ENCODE measurements at places on chromosomes 6 and 20.

DNA sequence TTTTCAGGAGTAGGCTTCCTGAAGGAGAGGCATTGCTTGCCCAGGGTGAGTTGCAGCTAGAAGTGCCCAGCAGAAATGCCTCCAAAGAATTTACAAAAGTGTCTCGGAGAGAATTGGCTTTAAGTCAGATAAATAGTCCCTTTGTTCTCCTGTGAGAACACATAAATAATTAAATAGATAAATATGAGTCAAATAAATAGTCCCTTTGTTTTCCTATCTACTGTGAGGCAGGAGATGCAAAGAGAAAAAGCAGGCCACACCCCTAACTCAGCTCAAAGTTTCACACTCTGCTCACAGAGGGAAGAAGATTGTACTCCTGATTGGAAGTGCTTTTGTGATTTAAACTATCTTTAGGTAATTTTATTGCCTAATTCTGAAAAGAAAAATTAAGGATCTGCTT, 180.7 kb upstream of the PRSS16 start:
- no peak for DNase-seq

GRCh38 chr6:34182751-34183531, 37.1 kb upstream of the GRM4 start:
- peak; percentile 48 for DNase-seq

DNA sequence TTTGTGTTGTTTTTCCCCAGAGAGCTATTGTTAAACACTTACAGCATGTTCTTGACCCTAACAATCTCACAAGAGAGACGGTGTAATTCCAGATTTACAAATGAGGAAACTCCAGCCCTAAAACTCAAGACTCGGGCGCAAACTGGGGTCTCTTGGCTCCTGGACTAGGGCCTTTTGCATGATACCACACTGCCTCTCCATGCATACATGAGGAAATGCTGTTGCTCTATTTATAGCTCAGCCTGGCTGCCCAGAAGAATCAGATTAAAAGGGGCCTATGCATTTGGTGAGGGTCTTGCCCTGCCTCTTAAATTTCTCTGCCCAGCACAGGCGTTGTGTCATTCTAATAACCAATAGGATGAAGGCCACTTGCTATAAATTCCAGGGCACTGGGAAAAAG, 30.5 kb upstream of the SNRPB2 start:
- DNase-seq, result no peak

GRCh38 chr20:35514371-35514932, 15.0 kb downstream of the C20orf173 start:
- no peak for DNase-seq

GRCh38 chr20:32945710-32946221, 58.5 kb downstream of the SUN5 start:
- no peak for DNase-seq

DNA sequence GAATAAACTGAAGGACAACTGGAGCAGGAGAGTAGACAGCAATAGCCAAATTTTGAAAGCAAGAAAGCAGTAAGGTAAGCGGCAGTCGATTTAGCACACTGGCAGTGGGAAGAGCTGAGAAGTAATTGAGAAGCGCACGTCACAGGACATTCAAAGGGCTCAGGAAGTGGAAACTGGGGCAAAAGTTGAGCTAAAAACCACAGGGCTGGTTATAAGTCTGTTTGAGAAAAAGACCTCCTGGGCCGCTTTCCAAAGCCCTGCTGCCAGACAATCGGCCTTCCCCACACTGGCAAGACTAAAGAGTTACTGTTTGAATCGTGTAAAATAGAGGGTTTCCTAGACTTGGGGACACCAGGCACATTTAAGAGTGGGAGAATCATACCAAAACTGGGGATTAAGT, 161.4 kb downstream of the DNAH8 start:
- DNase-seq, result no peak

DNA sequence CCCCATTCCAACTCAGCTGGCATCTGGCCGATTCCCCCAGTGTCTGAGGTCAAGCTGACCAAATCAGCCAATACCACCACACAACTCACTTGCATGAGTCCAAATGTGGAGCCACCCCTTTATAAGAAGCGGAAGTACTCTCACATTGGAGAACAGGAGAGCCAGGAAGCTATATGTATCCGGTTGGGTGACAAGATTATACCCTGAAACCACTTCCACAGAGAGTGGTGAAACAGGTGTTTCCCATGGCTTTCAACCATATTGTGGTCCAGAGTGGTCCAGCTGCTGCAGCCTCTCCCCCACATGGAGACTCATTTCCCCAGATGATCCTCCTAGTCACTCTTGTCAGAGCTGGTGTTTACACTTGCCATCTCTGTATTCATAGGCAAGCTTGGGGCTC, 24.0 kb upstream of the SERINC1 start:
- DNase-seq, result no peak

- no peak for DNase-seq
Observed at GRCh38 chr6:24980507-24981385, 45.0 kb upstream of the RIPOR2 start.

- no peak for DNase-seq
Observed at GRCh38 chr6:25997921-25998320, 35.3 kb downstream of the TRIM38 start.

DNA sequence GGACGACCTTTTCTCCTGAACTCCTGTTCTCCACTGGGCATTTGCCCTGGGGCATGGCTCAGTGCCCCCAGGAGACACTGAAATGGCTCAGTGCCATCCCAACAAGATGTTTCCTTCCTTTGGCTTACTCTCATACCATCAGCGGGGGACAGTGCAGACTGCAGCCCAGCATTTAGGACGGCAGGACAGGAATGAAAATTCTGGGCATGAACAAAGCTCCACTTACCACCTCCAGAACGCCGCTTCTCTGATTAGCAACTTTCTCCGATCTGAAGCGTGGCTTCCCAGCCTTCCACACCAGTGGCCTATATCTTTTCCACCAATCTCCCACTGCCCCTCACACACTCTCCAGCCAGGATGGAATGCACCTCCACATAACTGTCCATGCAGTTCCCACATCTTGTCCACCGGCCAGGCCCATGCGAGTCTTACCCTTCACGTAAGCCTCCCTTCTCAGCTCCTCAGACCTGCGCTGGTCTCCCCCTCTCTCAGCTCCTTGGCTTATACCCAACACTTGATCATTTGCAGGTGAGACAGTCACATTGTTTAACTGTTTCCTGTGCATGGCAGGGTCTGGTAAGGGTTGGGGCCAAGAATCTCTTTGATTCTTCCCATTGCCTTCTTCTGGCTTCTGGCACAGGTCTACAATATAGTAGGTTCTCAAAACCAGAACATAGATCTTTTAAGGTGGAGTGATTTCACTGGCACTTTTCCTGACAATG, 114.5 kb downstream of the FYN start:
- DNase-seq, result peak; percentile 17

GRCh38 chr20:43789593-43789992, 62.8 kb upstream of the GTSF1L start:
- DNase-seq, result no peak

DNA sequence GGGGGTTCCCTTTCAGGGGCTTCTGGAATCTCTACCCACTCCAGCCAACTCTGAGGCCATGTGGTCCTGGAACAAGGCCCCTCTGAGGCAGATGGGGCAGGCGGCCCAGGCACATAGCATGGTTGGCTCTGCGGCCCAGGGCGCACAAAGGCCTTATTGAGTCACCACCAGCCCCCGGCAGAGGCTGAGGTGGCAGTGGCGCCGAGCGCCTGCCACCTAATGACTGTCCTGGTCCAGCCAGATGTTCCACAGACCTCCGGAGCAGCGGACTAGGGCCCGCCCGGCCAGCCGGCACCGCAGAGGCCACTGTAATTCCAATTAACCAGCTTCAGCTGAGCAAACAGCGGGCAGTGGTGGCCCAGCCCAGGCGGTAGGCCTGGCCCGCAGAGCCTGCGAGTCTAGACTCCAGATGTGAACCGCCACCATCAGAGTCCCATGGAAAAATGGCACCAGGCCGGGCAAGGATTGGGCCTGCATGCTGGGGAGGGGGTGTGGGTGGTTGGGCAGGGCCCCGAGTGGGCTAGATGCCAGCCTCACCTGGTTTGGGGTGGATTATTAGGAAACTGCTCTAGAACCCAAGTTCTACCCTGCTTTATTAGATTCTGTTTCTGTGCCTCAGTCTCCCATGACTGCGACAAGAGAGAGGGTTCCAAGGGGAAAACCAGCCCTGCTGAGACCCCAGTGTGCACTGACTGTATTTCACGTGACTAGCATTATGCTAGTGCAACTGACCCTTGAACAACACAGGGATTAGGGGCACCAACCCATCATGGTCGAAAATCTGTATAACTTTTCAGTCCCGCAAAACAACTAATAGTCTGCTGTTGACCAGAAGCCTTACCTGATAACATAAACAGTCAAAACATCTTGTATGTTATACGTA, 34.1 kb upstream of the ID1 start:
- no peak for DNase-seq

DNA sequence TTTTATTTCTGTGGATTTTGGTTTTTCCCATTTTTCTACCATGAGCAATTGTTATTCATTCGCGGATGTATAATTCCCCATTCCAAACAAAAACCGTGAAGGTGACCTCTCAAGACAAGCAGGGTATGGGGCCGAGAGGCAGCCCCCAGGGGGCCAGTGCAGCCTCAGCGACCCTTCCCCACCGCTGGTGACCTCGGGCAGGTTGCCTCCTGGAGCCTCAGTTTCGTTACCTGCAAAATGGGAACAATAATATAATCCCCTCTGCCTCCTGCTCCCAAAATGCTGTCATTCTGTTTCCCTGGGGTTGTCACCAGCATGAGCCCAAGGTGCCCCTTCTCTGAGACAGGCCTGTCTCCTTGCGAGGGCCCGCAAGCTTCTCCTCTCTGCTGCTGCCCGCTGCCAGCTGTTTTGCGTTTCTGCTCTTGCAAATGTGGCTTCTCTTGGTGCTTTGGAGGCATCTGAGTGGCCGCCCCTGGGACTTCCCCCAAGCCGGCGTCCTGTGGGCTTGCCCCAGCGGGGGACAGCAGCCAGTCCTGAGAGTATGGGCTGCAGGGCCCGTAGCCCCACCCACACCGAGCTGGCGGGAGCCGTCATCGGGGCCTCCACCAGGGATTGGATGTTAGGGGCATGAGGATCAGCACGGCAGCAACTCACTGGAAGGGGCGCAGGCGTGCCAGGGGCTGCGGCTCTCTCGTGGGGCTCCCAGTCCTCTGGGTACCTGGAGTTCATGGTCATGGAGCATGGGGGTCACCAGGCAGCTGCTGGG, 161.9 kb downstream of the TAF4 start:
- no peak for DNase-seq

- no peak for DNase-seq
Observed at GRCh38 chr20:6921717-6922386, 154.4 kb downstream of the BMP2 start.

DNA sequence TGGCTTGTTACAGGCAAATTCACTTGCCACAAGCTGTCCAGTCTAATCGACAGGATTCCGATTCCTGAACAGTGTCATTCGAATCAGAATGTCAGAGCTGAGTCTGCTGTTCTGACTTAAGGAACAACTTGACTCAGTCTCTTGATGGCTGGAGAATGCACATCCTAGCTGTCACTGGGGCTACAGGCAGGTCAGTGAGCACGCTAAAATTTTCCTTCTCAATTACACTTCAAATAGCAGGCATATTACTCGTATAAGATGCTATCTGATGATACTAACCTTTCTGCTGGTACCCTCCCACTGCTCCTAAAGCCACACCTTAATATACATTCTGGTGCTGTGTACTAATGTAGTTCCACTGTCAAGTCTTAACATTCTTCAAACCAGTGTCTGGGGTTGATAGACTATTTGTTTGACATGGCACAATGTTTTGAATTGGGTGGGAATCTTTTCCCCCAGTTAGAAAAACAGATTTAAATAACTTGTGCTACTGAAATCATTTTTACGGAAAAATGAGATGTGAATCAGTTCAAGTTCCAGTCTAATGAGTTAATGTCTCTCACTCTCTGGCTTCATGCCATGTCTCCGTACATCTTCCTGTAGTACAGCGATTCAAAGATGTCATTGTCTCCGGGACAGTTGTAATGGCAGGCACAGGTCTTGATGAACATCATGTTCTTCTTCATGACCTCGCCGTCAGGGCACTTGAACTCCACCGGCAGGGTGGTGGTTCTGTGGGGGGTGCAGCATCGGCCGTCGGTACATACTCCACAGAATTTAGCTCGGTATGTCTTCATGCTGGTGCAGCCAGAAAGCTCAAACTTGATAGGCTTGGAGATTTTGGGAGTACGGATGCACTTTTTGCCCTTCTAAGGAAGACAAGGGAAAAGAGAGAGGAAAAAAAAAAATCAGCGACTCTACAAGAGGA, 2.2 kb downstream of the CCN2 start:
- DNase-seq, result no peak

DNA sequence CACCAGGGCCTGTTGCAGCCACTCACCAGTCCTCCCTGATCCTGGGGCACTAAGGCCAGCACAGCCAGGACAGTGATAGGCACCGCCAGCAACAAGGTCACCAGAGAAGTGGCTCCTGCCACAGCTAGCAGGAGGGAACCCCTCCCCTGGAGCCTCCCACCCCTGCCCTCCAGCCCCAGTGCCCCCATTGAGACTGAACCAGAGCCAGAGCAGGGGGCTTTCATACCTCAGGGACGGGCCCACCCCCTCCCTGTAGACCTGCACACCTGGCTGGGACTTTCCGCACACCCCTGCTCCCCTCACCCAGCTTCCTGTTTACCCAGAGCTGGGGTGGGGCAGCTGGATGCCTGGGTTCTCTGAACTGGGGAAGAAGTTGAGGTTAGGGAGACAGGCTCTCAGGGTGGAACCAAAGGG, at the start of gene LTB:
TSS of gene LTB (minus strand) at position 195 of the 414 bp plus-strand sequence. CDS start at position 188, 7 bp downstream.
- DNase-seq, result peak; percentile 50

DNA sequence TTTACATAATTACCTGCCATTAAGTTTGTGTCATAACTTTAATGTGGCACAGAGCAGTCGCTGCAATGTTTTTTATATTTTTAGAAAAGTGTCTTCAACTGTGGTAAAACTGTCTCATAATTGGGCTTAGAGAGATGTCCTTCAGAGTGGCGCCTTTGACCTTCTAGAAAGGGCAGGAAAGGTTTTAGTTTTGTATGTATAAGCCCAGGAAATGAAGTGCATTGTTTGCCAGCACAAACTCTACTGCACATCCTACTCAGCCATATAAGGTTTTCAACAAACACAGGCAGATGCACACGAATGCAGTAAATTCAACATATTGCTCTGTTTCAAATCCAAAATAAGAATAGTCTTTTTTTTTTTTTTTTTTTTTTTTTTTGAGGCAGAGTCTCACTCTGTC, 201.4 kb downstream of the ALDH8A1 start:
- no peak for DNase-seq

GRCh38 chr20:35003211-35004031, 47.8 kb downstream of the MYH7B start:
- DNase-seq, result no peak

GRCh38 chr6:166678426-166678825, 51.4 kb upstream of the RPS6KA2 start:
- DNase-seq, result no peak

GRCh38 chr20:63520934-63521601, 503 bp downstream of the PPDPF start:
- DNase-seq, result peak; percentile 62

GRCh38 chr6:169944061-169944337, 192.6 kb downstream of the ERMARD start:
- DNase-seq, result no peak
